Frontal cortex (tissue), 4 donors: ENCODE measurements at places on chromosomes 2 and 18.

- DNase-seq, result no peak
Measured at GRCh38 chr18:49238433-49239042, 221.9 kb downstream of the DYM start.

- no peak for DNase-seq
Measured at GRCh38 chr2:18282026-18282425, 278.4 kb downstream of the RDH14 start.

DNA sequence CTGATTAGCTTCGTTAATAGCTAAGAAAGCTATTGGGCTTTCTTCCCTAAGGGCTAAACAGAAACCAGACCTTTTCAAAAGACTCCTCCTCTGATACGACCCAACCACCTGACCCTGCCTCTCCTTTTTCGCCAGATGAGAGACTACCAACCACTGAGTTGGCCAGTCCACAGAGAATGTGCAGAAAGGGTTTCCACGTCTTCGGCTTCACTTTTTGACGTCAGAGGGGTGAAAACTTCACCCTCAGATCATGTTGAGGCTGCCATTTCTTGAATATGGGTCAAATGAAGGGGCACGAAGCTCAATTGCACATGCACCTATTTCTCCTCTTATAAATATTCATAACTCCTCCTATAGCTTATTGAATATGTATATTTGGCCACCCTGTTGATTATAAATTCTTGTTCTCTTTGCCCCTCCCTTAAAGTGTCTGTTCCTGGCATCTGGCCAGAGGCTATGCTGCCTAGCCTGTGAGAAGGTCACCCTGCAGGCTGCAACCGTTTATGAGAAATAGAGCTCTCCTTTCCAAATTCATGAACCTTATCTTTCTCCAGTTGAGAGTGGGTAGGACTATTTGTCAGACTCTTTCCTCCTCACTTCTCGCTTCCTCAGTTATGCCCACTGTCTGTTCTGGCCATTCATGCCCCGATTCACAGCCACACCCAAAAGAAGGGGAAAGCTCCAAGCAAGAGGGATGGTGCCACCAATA, 301.6 kb downstream of the STK39 start:
- DNase-seq, result no peak

DNA sequence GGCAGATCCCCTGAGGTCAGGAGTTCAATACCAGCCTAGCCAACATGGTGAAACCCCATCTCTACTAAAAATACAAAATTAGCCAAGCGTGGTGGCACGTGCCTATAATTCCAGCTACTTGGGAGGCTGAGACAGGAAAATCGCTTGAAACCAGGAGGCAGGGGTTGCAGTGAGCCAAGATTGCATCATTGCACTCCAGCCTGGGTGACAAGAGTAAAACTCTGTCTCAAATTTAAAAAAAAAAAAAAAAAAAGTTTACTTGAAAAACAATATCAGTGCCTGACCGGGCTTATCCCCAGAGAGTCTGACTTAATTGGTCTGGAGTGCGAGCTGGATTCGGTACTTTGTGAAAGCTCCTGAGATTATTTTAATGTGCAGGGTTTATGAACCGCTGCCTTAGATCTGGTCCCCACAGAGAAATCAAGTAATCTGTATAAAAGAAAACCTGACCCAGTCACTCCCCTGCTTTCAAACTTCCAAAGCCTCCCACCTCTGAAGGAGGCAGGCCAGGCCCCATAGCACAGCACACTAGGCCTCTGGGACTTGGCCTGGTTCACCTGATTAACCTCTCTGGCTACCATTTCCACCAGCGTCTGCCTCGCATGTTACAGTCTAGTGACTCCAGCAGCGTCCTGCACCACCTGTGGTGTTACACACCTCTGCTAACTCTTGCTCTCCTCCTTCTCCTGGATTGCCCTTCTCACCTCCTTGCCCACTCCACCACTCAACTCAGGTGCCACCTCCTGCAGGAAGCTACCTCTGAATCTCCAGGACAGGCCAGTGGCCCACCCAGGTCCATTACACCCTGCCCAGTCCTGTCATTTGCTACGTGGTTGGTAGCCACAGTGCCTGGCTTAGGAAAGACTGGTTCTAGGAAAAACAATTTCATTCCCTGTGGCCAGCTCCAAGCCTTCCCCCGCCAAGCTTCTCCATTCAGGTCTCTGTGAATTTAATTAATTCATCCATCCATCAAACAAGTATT, 114.3 kb upstream of the PPP1CB start:
- no peak for DNase-seq

GRCh38 chr2:67777010-67777409, 285.8 kb downstream of the C1D start:
- no peak for DNase-seq

GRCh38 chr2:160878618-160879017, 281.6 kb upstream of the TANK start:
- no peak for DNase-seq

GRCh38 chr18:74856928-74857327, 259.3 kb downstream of the ZNF407 start:
- no peak for DNase-seq

- no peak for DNase-seq
Measured at GRCh38 chr2:109144271-109144670, 15.3 kb downstream of the SH3RF3 start.

- no peak for DNase-seq
Measured at GRCh38 chr2:47616506-47616905, 166.4 kb upstream of the MSH6 start.

DNA sequence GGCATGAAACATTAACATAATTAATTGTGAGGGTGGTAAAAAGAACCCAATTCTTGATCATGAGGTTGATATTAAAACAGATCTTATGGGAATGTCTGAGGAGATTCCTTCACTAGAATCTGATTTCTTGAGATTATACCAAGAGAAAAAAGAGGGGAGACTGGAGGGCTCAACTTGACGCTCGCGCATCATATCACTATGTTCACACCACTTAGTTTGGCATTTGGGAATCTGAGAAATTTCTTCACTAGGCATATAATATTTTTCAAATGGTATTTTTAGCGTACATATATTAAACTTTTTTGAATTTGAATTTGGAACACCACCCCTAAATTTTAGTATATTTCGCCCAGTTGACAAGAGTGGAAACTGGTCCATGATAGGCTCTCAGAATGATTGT, 140.1 kb downstream of the SATB2 start:
- DNase-seq, result no peak

GRCh38 chr2:78992451-78992806, 33.1 kb upstream of the REG3G start:
- peak; percentile 46 for DNase-seq

DNA sequence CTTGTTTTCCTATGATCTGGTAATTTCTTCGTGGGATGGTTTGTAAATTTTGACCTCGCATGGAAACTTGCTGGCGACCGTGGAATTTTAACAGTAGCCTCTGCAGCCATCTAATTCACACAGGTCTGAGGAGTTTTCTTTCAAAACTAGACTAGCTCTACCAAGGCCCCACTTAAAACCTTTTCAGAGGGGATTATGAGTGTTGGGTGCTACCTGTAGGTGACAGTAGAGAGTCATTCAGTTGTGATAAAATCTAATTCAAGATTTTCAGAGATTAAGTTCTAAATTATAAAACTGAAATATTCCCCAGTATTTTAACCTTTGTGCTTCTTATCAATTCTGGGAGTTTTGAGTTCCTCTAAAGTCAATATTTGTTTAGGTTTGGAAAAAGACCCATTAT, 31.0 kb downstream of the THSD7B start:
- DNase-seq, result no peak

- DNase-seq, result no peak
Measured at GRCh38 chr2:128584296-128584890, 265.7 kb upstream of the HS6ST1 start.

GRCh38 chr2:231597627-231598026, 5.0 kb downstream of the TEX44 start:
- no peak for DNase-seq

DNA sequence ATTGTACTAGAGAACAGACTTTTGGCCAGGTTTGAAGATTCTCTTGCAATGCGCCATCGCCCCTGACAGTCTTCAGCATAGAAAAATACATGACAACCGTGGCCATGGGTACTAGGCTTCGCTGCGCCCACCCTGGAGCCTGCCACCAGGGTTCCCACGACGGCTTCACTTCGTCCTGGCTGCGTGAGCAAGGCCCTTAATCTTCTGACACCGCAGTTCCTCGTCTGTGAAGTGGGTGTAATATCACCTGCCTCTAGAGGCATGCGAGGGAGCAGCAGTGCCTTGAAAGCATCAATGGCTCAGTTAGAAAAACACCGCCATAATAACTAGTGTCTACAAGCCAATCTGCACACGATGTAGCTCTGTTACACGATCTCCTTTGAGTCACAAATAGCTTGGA, 175.2 kb upstream of the HS6ST1 start:
- DNase-seq, result no peak

DNA sequence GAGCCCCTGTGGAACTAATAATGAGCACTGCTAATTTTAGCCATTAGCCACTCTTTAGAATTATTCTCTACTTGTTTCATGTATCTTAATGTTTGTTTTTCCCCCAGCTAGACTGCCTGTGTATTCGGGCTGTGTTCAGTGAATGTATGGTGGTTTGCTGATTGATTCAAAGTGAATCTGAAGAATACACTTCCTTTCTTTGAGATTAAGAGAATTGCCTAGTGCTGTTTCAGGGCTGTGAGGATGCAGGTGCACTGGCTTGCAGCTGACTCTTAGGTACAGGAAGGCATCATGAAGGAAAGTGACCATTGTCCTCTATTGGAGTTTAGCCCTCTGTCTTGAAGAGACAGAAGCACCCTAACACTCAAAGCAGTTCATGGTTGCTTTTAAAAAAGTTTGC, 138.7 kb downstream of the CERS6 start:
- DNase-seq, result no peak
